ENCODE measurements at places on chromosomes 3 and 15.

GRCh38 chr3:149277331-149277813 lies 55.7 kb upstream of the CP start:
- DNase-seq, result no peak

DNA sequence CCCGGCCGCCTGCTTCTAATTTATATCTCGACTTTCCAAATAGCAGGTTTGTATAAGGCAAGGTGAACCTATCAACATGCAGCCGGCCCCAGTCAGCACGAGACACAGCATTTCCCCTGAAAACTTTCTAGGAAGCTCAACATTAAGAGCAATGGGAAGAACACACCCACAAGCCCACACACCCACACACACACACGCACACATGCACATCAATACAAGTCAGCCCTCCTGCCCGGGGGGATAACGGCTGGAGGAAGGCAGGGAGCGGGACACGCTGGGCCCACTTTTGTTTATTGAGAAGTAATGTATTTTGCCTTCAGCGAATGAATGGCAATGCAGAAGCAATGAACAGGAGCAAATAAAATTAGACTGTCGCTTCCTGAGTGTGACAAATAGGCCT lies 83.5 kb downstream of the PCSK6 start:
- DNase-seq, result no peak

GRCh38 chr3:59872128-59872527 lies 822.3 kb upstream of the CFAP20DC start:
- DNase-seq, result no peak

DNA sequence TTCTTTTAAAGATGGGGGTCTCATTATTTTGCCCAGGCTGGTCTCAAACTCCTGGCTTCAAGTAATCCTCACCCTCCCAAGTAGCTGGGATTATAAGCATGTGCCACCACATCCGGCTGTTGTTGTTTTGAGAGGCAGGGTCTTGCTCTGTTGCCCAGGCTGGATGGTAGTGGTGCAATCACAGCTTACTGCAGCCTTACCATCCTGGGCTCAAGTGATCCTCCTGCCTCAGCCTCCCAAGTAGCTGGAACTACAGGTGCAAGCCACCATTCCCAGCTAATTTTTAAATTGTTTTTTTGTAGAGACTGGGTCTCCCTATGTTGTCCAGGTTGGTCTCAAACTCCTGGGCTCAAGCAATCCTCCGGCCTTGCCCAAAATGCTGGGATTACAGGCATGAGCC lies 105.5 kb downstream of the SENP2 start:
- DNase-seq, result no peak

DNA sequence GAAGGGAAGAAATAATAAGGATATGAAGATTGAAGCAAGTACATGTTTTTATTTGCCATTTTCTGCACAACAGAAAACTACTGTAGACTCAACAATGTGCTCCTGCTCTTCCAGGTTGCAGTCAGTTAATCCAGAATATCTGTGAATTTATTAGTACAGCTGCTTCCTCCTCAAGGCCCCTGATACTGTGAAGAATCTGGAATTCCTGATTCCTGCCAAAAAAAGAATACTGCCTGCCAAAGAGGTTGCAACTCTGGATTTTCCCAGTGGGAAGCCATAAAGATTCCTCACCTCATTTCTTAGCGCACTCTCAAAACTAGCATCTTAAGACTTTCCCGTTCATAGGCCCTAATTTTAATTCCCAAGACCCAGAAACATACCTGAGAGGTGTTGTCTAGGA lies 33.6 kb upstream of the LRRC3B start:
- no peak for DNase-seq

DNA sequence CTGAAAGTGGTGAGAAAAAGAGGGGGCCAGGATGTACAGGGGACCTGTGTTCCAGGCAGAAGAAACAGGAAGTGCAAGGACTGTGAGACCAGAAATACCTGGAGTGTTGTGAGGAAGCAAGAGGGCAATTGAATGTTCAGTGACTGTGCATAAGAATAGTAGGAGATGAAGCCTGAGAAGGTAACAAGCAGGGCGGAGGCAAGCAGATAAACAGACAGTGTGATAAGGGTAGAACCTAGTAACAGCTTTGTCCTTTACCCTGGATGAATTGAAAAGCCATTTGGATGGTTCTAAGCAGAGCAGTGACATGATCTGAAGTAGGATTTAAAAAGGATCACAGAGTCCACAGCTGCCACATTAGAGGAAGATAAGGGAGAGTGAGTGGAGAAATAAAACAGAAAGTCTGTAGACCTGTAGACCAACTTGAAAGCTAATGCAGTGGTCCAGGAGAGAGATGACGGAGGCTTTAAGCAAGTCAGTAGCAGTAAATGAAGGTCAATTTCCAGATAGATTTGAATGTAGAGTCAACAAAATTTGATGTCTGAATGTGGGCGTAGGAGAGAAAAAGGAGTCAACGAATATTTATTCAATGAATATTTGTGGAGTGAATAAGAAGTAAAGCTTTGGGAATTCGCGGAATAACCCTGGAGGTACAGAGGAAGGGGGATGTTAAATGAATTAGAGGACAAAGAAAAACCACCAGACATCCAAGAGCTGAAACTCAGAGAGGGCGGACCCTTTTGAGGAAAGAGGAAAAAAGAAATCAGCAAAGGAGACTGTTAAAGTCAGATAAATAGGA lies 4.2 kb upstream of the PLOD2 start:
- DNase-seq, result no peak

- DNase-seq, result no peak
These were observed 91.1 kb downstream of the VGLL4 start for GRCh38 chr3:11552289-11553264.

DNA sequence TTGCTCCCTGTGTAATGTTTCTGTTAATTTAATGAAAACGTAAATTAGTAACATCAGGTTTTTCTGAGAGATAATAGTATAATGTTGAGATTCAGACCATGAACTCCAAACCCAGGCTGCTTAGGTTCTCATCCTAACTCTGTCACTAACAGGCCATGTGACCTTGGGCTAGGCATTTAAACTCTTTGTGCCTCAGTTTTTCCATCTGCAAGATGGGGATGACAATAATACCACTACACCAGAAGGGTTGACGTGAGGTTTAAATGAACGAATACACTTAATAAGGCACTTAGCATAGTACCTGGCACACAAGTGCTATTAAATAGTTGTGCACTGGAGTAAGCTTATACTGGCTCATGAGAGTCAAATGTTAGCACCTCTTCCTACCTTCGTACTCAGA lies 370.8 kb downstream of the MAGI1 start:
- DNase-seq, result no peak

DNA sequence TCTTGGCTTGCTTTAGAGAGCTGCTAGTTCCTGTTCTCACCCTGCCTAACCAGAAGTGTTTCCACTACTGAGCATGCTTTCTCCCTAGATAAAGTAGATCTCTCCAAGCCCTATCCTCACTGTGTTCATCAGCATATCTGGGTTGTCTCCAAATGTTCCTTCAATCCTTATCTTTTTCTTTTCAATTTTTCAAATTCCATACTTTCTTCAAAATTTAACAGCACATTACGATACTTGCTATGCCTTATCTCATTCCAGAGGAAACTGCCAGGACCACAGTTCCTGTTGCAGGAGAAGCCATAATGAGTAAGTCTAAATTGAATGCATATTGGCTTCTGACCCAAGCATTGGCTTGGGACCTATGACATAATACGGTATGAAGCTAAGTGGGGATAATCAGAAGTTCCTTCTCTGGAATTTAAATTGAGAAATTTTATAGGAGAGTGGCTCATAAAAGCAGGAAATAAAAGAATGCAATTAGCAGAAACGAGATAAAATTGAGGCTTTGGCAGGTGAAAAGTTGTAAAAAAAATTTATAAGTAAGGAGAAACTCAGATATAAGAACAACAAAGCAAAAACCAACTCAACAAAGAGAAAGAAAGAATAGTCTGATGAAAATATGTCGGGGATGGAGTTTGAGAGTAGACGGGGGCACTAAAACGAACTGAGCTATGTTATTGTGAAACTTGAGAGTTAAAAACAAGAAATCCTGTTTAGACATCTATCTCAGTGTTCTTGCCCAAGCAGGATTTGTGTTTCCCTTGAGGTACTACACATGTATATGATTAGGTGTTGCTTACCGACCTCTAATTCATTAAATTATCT lies 631.7 kb upstream of the CCDC54 start:
- no peak for DNase-seq

- DNase-seq, result no peak
These were observed 21.3 kb upstream of the CXCR6 start for GRCh38 chr3:45922039-45922326.

DNA sequence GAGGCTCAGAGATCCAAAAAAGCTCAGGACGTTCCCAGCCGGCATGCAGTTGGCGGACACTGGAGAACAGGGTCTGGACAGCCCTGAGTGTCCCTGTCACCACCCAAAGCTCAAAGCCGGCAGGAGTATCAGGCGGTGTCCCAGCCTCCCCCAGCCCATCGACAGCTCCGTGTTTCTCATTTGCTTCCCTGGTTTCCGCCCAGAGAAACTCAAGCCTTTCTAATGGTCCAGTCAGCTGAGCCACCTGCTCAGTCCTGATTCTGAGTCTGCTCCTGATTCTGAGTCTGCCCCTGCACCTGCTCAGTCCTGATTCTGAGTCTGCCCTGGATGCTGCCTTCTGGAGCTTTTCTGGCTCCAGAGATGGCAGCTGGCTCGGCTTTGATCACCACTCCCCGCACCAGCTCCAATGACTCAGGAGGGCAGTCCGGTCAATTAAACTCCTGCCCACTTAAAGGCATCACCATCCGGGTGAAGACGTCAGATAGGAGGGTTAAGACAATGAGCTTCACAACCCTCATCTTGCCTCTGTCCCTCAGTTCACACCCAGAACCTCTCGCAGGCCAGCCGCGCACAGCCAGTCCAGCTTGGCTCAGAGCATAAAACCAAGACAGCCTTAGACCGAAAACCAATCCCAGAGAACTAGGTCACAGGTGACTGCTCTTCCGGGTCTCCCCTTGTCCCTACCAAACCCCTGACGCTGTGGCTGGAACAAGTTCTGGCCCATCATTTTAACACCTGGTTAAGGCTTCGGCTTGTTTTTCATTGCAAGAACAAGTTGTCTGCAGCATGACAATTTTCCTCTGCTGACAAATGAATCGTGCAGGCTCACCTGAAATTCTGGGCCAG lies 6.8 kb downstream of the PCSK6 start:
- no peak for DNase-seq

DNA sequence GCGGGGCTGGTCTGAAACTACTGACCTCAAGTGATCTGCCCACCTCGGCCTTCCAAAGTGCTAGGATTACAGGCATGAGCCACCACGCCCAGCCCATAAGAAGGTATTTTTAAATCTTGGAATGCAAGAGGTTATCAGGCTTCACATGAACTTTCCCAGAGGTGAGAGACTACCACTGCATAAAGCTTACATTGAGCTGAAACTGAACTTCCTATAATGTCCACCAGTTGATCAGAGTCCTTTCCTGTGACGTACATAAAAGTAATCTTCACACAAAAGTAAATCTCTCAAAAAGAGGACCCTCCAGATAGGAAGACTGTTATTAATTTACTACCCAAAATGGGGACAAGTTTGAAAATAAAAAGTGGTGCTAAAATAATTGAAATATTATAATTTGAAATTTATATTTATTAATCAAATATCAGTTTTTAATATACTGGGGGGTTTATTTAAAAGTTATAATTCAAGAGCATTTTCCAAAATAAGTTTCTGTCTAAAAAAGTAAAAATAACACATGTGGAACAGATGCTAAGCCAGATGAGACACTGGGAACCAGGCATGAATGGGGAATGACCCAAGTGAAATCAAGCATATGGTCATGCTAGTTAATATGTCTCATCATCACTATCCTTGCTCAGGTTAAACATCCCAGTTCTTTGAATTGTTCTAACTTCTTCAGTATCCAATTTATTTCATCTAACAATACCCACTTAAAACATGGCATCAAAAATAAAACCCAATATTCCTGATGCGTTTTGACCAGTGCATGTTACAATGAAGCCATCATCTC lies 269.9 kb upstream of the UBE2E2 start:
- no peak for DNase-seq

DNA sequence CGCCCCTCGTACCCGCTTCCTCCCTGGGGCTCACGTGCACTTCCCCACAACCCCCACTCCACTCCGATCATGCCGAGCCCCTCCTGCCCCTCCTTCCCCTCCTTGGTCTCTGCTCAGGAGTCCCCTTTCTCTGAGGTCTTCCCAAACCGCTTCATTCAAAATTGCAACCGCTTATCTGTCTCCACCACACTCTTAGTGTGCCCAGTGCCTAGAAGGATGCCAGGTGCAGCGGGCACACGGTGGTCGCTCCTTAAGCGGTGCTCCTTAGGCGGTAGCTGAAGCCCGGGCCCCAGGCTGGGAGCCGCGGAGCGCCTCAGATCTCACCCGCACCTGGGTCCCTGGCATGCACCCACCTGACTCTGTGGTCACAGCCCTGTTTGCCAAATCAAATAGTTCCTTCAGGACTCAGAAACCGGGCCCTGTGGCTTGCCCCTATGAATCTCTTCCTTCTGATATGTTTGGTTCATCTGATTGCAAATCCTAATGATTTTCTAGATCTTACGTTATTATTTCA lies 524.5 kb downstream of the OCA2 start:
- no peak for DNase-seq

DNA sequence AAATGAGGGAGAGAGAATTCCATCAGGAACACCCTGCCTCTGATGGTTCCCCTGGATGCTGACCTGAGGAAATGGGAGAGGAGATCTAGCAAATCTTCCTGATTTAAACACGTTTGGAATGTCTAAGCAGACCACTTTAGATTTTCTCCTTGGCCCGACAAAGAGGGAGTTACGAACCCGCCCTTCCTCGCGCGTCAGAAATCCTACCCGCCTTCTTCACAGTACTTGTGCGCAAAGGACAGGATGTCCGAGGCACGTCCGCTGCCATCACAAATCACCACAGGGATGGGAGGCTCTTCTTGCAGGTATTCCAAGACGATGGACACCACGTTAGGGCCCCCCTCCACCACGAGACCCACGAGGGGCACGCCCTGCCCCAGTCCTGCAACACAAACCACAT lies 38.6 kb downstream of the TRPM1 start:
- no peak for DNase-seq

- DNase-seq, result no peak
These were observed 12.6 kb upstream of the FRMD5 start for GRCh38 chr15:44207643-44208042.

DNA sequence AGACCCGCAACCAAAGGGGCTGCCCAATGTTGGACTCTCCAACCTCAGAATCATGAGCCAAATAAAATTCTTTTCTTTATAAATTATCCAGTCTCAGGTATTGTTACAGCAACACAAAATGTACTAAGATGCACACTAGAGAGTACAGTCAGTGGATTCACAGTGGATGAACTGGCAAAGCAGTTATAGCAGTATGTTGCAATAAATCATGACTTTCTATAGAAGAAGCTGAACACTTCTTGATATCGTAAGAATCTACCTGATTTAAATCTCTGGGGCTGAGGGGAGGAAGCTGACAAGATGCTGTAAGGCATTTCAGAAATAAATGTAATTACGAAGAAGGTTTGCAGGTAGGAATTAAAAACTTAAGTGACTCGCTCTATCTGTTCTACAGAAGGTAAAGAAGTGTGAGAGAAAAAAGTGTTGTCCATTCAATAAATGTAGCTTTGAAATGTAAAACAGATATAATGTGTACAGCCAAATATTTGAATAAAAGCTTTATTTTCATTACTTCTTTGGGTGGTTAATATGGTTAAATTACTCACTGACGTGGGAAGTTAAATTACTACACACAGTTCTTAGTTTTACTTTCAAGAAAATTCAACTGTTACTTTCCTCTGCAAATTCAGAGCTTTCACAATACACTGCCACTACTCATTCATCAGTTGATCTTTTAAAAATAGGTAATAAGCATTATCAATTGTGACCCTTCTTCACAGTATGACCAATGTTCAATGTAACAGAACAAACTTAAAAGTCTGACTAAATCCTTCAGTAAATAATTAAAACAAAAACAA lies 439.1 kb downstream of the SHQ1 start:
- DNase-seq, result no peak

- DNase-seq, result no peak
These were observed 152.9 kb upstream of the LPP start for GRCh38 chr3:188001093-188001492.
